Mesothelial cell of epicardium (in vitro differentiated cells): ENCODE measurements at places on chromosomes 13 and 19.

DNA sequence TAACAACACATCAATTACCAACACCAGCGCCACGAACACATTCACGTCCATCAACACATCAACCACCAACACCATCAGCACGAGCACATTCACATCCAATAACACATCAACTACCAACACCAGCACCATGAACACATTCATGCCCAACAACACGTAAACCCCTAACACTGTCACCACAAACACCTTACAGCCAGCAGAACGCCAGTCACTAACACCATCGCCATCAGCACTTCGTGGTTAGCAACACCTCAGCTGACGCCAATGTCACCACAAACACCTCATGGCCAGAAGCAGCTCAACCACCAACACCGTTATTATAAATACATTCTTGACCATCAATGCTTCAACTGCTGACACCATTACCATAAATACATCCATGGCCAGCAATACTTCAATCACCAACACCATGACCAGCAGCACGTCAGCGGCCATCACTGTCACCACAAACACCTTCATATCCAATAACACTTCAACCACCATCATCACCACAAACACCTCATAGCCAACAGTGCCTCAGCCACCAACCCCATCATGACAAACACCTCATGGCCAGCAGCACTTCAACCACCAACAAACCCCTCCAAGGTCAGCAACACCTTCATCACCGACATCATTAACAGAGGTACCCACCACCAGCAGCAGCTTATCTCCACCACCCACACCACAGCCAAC, 9.4 kb downstream of the FCER2 start:
- no peak for DNase-seq

- no peak for DNase-seq
These were observed 6.2 kb upstream of the CYP2A7 start for GRCh38 chr19:40888191-40888590.

- no peak for DNase-seq
These were observed 599 bp upstream of the F10 start for GRCh38 chr13:113121928-113122471.

DNA sequence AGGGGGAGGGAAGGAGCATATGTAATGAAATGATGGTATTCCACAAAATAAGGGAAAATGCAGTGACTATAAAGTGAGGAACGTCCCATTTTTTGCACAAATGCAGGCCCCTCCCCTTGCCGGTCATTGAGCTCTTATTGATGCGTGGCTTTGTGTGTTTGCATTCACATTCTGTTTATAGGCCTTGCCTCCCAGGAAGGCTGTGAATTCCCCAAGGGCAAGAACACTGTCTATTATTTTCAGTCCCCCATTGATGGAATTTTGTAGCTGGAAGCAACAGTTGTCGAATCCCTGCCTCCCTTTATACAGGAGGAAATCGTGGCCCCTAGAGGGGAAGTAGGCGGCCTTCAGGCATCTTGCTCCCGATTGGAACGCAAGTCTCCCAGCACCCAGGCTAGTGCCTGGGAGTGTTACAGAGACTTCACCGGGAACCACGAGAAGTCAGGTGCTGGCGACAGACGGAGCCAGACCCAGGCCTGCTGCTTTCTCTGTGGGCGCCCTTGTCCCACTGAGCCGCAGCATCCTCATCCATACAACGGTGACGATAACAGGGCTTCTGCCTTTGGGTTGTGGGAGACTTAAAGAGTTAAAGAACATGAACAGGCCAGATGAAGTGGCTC, 6.9 kb downstream of the SBSN start:
- DNase-seq, result no peak

DNA sequence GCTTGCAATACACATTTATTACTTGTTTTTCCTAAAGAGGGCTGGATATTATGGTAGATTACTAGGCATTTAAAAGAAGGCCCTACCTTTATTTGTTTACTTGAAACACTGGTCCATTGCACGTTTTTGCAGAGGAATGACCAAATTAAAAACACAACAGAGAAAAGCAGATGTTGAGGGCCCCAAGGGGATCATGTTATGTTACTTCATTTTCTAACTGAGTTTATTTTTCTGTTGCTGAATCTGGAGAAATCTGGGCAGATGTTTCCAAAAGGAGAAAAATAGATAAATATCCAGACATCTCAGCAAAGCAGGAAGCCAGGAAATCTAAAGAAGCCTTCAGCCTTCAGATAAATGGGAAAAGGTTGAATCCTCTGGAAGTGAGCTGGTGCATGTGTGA, 353.0 kb downstream of the NDFIP2 start:
- DNase-seq, result no peak

DNA sequence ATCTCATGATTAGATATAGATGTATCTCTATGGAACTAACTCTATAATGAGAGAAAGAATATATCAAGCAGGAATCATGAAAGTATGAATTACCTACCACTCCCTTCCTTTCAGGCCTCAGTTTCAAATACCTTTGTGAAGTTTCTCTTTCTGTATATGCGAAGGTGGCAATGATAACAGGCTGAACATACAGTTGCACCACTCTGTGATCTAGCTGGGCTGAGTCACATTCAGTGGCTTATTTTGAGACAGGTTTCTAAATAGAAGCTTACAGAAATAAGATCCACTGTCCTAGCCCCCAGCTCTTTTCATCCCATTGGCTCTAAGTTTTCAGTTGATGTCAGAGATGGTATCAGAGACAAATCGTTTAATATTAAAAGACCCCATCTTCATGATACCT, 662.0 kb downstream of the SLITRK1 start:
- DNase-seq, result no peak

DNA sequence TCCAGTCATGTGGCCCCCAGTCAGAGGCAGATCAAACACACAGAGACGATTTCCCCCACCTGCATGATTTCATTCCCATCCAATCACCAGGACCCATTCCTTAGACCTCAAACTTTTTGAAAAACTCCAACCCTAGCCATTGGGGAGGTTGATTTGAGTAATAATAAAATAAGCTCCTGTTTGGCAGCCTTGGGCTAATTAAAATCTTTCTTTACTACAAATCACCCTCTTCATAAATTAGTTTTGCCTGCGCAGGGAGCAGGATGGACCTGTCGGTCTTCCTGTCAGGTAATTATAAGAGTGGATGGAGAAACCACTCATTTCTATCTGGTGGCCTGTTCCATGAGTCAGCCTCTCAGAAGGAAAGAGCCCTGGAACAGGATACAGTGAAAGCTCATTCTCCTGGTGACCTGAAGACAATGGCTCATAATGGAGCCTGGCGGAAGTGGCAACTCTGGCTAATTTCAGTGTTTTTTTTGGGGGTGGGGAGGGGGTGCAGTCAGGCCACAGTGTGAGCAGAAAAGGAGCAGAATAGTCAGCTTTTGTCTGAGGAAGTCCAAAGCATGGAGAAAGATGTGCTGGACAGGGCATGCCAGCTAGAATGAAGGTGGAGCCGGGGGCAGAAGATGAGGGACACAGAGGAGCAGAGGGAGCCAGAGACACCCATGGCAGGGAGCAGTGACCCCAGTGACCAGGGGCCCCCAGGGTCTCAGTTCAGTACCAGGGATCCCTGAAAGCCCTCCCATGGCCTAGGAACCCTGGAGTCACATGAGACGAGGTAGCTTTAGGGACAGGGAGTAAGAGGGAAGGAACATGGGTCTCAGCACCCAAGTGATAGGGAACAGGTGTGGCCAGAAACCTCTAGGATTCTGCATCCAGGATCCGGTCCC, 31.8 kb upstream of the PSG9 start:
- no peak for DNase-seq

GRCh38 chr13:97892717-97893116, 60.8 kb upstream of the IPO5 start:
- no peak for DNase-seq

GRCh38 chr13:103192511-103193135, 126.4 kb upstream of the SLC10A2 start:
- DNase-seq, result no peak

GRCh38 chr19:42512743-42513304, 15.5 kb downstream of the CEACAM1 start:
- DNase-seq, result no peak

- DNase-seq, result no peak
These were observed 5.8 kb downstream of the CRYL1 start for GRCh38 chr13:20519875-20520274.

- no peak for DNase-seq
These were observed 5.4 kb downstream of the FLT1 start for GRCh38 chr13:28489524-28489931.

DNA sequence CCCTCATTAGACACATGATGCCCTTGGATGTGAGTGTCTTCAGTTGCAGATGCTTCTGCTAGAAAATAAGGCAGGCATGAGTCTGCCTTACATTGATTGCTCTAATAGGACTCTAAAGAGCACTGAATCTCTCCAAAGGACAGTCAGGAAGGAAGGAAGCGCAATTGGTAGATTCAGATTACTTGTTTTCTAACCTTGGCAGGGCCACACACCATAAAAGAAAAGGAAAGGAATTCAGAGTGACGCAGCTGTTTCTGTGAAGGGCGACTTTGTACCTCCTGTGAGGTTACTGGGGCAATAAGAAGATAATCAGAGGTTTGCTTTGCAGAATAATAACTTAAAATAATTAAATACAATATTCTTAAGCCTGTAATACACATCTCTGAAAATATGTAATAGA, 48.0 kb downstream of the FRY start:
- DNase-seq, result no peak

- no peak for DNase-seq
These were observed 43.1 kb downstream of the ZNF611 start for GRCh38 chr19:52691737-52692136.

DNA sequence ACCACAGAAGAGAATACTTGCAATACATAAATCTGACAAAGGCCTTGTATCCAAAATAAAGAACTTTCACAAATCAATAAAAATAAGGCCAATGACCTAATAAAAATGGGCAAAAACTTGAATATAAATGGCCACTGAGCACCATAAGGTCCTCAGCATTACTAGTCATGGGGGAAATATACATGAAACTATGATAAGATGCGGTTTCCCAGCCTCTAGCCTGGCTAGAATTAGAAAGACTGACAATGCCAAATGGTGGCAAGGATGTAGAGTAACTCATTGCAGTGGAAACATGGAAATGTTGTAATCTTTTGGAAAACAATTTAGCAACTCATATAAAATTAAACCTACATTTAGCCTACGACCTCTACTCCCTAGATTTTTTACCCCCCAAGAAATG, 227.1 kb downstream of the GGACT start:
- no peak for DNase-seq

DNA sequence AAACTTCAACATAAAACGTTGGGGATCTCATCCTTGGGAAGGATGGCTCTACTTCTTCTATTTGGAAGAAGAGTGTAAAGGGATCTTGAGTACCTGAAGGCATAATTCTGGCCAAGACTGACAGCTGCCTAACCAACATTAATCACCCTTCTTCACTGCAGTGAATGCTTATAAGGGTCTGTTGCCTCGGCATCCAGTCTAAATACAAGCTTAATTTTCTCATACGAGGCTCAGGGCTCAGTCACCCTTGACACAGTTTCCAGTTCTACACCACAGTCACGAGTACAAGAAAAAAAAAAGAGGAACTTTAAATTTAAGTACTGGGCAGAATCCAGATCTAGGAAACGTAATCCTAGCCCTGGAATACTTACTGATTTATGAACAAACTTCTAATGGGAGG, 9.0 kb downstream of the FPR3 start:
- no peak for DNase-seq

DNA sequence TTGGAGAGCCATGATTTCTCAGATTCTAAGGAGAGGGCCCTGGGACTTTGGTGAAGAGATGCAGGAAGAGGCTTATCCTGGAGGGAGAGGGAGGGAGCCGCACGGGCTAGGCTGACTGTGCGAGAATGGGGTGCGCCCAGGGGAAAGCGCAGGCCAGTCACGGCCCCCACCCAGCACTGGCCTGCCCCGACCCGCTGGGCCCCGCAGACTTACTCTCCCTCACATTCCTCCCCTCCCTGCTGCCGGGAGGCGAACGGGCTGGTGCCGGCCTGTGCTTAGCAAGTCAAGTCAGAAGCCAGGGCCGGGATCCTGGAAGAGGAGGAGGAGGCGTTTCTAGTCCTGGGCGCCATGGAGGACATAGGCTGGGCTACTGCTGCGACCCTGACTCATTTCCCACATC, 120.0 kb downstream of the CRYL1 start:
- DNase-seq, result peak; percentile 60

GRCh38 chr19:50155520-50156109, 7.5 kb downstream of the IZUMO2 start:
- DNase-seq, result no peak

GRCh38 chr13:80430561-80430960, 89.6 kb upstream of the SPRY2 start:
- no peak for DNase-seq
